ENCODE measurements at places on chromosomes 4 and X.

DNA sequence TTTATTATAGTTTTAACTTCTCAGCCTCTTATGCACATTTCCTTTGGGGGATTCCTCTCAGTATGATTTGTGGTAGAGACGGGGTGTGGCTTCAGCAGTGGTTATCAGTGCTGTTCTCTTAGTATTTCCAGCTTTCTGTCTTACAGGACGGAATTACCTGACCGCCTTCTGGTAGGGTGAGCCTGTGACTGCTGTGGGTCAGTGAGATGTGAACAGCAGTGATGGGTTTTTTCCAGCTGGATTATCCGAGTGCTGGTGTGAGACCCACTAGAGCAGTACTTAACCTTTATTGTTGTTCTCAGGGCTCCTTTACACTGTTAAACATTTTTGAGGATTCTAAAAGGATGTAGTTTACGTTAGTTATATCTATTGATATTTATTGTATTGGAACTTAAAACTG, 135.2 kb downstream of the SLIT2 start:
- DNase-seq, result no peak

DNA sequence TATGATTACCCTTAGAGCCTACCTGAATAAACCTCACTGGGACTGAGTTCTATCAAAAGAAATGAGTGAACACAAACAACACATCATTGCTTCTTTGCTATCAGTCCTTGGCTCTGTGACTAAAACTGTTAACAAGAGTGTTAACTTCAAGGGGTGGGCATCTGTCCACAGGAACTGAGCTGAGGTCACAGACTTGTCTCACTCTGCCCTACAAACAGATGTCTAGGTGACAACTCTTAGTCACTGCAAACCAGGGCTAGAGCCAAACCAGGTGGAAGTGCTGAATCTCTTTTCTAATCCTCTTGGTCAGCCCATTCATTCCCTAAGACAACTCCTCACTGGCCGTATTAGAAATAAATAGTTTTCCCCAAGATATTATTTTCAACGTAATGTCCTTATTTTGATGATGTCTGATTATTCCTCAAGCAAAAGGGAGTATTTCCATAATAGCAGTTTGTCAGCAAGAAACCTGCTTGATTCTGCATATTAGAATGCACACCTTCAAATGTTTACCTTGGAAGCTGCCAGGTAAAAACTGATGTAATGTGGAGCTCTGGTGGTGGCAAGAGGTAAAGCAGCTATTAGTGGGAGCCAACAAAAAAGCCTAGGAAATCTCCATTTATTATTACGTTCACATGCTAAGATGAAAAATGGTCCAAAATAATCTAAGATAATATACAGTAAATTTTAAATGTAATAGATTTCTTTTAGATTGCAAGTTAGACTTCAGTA, 4.0 kb downstream of the COL25A1 start:
- DNase-seq, result no peak

DNA sequence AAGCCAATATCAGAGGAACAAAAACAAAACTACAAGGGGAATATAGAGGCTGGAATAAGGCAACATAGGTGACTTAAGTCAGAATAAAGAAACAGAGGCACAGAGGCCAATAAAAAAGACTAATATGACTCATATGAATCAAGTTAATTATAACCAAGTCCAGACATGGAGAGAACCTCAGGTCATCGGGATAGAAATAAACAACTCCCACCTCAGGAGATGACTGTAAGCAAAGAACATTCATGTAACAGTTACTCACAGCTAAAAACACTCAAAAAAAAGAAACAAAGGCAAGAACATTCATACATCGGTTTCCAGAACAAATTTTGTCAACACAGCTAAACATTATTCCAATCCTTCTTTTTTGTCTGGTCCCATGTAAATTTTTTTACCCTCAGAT, 60.3 kb upstream of the RXFP1 start:
- DNase-seq, result no peak

DNA sequence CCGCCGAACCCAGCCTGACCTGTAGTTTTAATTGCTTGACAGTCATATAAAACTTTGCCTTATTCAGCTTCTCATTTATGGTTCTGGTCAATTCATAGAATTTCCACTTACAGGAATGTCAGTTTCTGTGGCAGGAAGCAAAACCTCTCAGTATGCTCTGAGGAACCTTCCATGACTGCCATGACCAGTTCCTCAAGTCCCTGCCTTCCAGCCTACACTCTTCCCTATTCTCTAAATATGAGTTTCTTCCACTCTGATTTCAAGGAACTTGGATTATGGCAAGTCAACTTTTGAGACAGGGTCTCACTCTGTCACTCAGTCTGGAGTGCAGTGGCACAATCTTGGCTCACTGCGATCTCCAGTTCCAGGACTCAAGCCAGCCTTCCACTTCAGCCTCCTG, 26.0 kb upstream of the NSUN7 start:
- DNase-seq, result no peak

DNA sequence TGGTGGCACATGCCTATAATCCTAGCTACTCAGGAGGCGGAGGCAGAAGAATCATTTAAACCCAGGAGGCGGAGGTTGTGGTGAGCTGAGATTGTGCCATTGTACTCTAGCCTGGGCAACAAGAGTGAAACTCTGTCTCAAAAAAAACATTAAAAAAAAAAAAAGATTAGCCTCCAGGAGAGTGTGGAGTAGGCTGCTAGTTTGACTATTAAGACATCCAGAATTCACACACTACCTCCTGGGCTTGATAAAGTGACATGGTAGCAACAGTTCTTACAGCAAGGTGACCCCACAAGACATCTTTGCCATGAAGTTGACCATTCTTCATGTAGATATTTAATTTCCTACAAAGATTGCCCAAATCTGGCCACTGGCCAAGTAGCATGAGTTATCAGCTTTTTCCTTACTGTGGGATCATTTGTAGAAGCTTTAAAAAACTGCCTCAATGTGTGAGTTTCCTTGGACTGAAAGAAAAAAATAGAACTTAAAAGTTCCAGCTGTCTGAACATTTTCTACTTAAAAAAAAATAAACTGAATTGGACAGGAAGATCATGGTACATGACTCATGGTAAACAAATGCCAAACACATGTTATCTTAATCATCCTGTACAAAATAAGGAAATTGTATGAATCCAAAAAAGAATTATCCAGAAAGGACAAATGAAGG, 35.3 kb upstream of the SPRY1 start:
- no peak for DNase-seq

GRCh38 chr4:105709081-105709450, 482 bp downstream of the GSTCD start:
- DNase-seq, result peak; percentile 31

DNA sequence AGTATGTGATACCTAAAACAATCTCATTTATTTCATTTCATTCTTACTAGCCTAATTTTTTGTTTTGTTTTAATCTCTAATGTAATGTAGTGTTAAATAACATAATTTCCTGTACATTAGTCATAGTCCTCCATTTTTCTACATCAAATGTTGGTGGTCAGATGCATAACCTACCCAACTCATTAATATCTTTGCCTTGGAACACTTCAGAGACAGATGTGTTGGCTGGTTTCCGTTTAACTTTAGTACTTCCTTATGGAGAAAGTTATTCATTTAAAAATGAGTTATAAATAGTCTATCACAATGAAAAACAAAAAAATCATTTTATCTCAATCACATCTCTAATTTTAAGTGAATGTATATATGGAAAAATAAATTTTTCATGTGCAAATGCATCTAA, 190.2 kb downstream of the ANTXR2 start:
- DNase-seq, result no peak

- DNase-seq, result no peak
These were observed 18.5 kb downstream of the METAP1 start for GRCh38 chr4:99013884-99014523.

- DNase-seq, result no peak
These were observed 16.5 kb downstream of the UTP3 start for GRCh38 chr4:70704931-70705182.

DNA sequence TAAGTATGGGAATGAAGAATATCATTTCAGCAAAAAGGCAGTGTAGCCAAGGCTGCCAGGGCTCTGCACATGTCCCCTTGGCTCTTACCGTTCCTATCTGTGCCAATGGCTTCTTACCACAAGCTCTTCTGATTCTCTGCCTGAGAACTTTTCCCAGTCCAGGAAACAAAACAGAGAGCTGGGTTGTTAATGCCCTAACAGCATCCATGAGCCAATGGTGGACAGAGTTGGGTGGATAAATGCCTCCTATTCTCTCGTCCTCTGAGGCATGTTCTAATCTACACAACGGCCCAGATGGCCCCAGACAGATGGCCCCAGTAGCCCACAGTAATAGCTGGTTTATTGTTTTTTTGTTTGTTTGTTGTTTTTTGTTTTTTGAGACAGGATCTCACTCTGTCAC, 28.0 kb downstream of the SCD5 start:
- no peak for DNase-seq

- DNase-seq, result no peak
These were observed 83.8 kb upstream of the BOD1L1 start for GRCh38 chr4:13711233-13711785.

GRCh38 chr4:85777908-85778631, 303.1 kb downstream of the ARHGAP24 start:
- no peak for DNase-seq

- DNase-seq, result no peak
These were observed 32.4 kb downstream of the ARHGAP10 start for GRCh38 chr4:147764337-147764736.

DNA sequence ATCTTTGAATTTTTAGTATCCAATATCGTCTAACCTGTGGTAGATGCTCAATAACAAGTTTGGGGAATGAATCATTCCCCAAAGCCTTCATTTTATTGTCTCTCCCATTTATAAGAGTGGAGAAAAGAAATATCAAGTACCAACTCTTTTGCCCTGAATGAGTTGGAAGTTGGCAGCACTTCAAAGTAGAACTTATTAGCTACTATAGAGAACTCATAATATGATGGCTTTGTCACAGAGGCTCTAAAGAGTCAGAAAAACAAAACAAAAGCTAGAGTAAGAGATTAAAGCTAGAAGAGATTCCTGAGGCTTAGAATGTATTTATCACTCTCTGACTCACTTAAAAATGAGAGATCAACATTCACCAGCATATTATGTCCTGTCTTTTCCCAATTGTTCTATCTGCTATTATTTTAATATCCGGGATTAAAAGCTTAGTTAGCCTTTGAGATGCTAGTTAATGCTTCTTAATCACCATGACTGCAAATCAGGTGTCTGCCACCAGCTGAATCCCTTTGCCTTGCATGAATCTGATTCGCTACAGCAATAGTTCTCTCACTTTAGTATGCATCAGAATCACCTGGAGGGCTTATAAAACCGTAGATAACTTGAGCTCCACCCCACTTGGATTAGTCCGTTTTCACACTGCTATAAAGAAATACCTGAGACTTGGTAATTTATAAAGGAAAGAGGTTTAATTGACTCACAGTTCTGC, 77.9 kb downstream of the PALLD start:
- DNase-seq, result no peak

GRCh38 chr4:137762591-137762990, 230.3 kb upstream of the PCDH18 start:
- no peak for DNase-seq

- no peak for DNase-seq
These were observed 83.7 kb upstream of the GC start for GRCh38 chr4:71867598-71867997.

DNA sequence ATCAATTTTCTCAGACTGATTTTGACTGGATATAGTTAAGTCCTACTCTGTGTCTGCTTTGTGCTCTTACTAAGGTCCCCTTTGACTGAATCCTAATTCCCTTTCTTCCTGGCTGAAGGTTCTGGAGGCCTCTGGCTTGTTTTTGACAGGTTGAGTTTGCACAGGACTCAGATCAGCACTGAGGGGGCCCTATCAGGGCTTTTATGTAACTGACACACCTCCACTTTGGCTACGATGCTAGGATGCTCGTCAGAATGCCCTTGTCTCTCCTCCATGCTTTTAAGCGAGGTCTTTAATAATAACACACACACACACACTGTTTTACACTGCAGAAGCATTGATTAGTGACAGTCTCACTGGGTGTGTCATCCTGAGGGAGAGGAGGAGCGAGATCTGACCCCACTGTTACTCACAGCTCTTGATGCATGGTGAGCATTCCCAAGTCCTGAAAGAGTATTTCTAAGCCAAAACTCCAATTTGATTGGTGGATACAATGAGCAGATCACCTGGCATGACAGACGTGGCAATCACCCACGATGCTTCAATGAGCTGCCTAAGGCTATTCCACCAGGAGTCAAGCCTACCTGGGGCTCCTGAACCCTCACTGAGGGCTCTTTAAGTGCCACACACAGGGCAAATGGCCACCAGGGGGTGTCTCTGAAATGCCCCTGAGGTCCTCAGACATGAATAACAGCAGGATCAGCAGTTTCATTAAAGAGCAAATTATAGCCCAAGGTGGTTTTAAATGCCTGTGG, 130.4 kb upstream of the CPEB2 start:
- peak; percentile 34 for DNase-seq

GRCh38 chr4:22385611-22386011, 130.3 kb downstream of the ADGRA3 start:
- no peak for DNase-seq

DNA sequence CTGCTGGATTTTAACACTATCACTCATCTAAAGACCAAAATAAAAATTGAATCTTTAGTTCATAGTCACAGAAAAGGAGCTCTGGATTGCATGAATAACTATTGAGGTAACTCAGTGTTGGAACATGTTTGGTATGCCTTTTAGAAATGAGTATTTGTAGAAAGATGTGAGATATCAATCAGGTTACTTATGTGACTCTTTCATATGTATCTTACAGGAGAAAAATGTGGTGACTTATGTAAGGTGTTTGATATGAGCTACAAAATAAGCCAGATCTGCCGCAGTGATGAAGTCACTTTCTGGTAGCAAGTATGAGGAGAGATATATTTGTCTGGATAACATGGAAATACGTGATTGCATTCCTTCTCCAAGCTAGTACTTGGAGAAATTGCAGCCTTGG, 1653.3 kb upstream of the PCDH7 start:
- no peak for DNase-seq

DNA sequence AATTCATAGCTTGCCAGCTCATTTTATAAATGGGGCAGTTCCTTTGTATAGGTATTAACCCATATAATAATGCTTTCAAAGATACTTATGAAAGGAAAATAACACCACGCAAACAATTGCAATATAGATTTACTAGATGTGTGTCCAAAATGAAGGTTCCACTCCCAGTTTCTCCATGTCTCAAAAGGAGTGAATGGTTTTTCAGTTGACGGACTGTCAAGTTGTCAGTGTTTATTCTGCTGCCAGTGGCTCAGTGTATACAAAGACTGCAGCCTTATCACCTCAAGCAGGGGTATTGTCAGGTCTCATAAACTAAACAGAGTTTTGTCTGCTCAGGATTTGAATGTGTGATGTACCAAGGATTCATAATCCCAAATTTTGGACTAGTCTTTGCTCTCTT, 585.3 kb upstream of the ATOH1 start:
- no peak for DNase-seq

- no peak for DNase-seq
These were observed 84.5 kb upstream of the NKX1-1 start for GRCh38 chr4:1490654-1491327.

- no peak for DNase-seq
These were observed 280.1 kb downstream of the DCHS2 start for GRCh38 chr4:154211506-154211905.

GRCh38 chrX:100748108-100748507, 16.2 kb upstream of the SYTL4 start:
- no peak for DNase-seq

Measured in stimulated activated CD4-positive, alpha-beta T cell treated with anti-CD3 and anti-CD28 coated beads, Interleukin-15, amount 100 ng/mL, for 24 hours (primary cell).